Epithelial cell of esophagus (primary cell): ENCODE measurements at places on chromosomes 6 and 20.

DNA sequence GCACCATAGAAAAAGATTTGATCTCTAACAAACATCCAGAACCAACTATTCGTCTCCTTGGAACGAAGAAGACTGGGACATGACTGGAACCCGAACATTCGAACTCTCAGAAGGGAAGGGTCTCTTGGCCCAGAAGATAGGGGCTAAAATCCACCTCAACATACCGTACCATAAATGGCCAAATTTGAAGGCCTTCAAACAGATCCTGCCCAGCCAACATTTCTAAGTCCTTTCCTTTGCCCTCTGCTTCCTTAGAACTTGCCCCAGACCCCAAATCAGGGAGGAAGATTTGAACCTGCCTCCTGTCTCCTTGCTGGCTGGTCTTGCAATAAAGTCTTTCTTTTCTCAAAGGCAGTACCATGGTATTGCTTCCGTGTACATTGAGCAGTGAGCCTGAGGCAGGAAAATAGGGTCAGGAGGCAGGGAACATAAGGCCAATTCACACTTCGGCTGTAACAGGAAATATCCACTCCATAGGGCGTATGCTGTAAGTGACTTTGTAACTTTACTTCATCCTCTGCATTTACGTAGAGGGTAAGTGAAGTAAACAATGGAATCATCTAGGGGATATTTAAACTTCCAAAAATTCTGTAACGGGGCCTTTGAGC, 1.8 kb upstream of the PXDC1 start:
- DNase-seq, result no peak

- no peak for DNase-seq
These were observed 135.0 kb downstream of the CARMIL1 start for GRCh38 chr6:25414168-25414567.

- DNase-seq, result no peak
These were observed 7.7 kb upstream of the MICB start for GRCh38 chr6:31490115-31490873.

- DNase-seq, result peak; percentile 23
These were observed 67.9 kb downstream of the ANKRD60 start for GRCh38 chr20:58160451-58161061.
